Stomach (tissue), 19 donors: ENCODE measurements at places on chromosomes 5 and 9. TPM values are rescaled to one million over a fixed set of nuclear protein-coding genes. Genes with fewer than 3 reads are reported as not detected.

GRCh38 chr9:97990259-97990658, 7.1 kb downstream of the ANP32B start:
- no peak for DNase-seq
- no peaks in the 10 kb centered on the region for H3K27me3 ChIP-seq
- H3K4me1 ChIP-seq, result peaks cover 28% of the 10 kb centered on the region
- H3K4me3 ChIP-seq, result no peak overlapping the region
- no peak overlapping the region for H3K27ac ChIP-seq

GRCh38 chr9:1522219-1522767, 472.1 kb downstream of the DMRT2 start:
- no peaks in the 10 kb centered on the region for H3K27me3 ChIP-seq
- H3K27ac ChIP-seq, result no peak overlapping the region
- peak; percentile 12 for DNase-seq
- no peaks in the 10 kb centered on the region for H3K36me3 ChIP-seq
- H3K4me1 ChIP-seq, result no peaks in the 10 kb centered on the region

GRCh38 chr5:16916262-16916878, 19.7 kb downstream of the MYO10 start:
- H3K27ac ChIP-seq, result peak overlapping the region; percentile 35
- DNase-seq, result no peak
- H3K36me3 ChIP-seq, result peaks cover 3% of the 10 kb centered on the region
- H3K4me3 ChIP-seq, result no peak overlapping the region

- DNase-seq, result no peak
- H3K36me3 ChIP-seq, result no peaks in the 10 kb centered on the region
- H3K27ac ChIP-seq, result no peak overlapping the region
- H3K4me1 ChIP-seq, result no peaks in the 10 kb centered on the region
- H3K27me3 ChIP-seq, result no peaks in the 10 kb centered on the region
Observed at GRCh38 chr9:9901624-9902023, 711.2 kb downstream of the PTPRD start.

The ZNF483 gene
- not detected for polyA plus RNA-seq

- no peaks in the 10 kb centered on the region for H3K4me1 ChIP-seq
- no peaks in the 10 kb centered on the region for H3K36me3 ChIP-seq
- no peak overlapping the region for H3K27ac ChIP-seq
- no peak overlapping the region for H3K4me3 ChIP-seq
- no peaks in the 10 kb centered on the region for H3K27me3 ChIP-seq
Observed at GRCh38 chr9:71663216-71663615, 105.1 kb downstream of the CEMIP2 start.

- no peaks in the 10 kb centered on the region for H3K27me3 ChIP-seq
- no peak overlapping the region for H3K4me3 ChIP-seq
- no peaks in the 10 kb centered on the region for H3K36me3 ChIP-seq
- H3K4me1 ChIP-seq, result no peaks in the 10 kb centered on the region
Observed at GRCh38 chr5:99068944-99069650, 140.3 kb upstream of the CHD1 start.
